ENCODE measurements at places on chromosomes 12 and 14.

GRCh38 chr12:12378616-12379015 lies 21.7 kb downstream of the BORCS5 start:
- DNase-seq: no peak

- DNase-seq: no peak
These were observed 458.3 kb downstream of the ETNK1 start for GRCh38 chr12:23083267-23083666.

DNA sequence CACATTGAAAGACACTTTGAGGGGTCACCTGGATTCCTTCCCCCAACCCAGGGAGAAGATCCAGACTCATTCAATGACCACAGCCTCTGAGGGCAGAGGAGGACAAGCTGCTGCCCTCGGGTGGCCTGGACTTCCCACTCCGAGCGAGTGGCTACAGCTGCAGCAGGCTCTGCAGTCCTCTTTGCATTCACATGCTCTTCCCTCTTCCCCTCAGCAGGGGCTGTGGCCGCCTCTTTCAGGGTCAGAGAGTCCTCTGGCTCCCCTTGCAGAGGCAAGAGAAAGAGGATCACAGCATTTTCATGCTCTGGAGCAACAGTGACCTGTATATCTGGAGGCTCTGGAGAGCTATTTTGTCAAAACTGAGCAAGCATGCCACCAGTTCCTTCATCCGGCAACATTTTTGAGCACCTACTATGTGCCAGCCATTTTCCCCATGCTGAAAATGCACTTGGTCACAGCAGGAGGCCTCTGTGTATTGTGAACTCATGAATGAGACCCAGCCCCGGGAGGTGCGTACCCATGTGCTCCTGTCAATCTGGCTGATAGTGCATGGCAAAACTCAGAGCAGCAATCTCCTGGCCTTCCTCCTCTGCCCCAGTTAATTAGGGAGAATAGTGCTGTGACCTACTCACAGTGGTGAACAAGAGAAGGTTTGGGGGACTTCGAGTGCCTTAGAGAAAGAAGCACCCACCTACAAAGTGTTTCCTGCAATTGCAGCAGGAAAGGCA lies 42.9 kb upstream of the KCNA5 start:
- no peak for DNase-seq

GRCh38 chr12:2244013-2244861 lies 191.4 kb downstream of the CACNA1C start:
- DNase-seq: no peak

DNA sequence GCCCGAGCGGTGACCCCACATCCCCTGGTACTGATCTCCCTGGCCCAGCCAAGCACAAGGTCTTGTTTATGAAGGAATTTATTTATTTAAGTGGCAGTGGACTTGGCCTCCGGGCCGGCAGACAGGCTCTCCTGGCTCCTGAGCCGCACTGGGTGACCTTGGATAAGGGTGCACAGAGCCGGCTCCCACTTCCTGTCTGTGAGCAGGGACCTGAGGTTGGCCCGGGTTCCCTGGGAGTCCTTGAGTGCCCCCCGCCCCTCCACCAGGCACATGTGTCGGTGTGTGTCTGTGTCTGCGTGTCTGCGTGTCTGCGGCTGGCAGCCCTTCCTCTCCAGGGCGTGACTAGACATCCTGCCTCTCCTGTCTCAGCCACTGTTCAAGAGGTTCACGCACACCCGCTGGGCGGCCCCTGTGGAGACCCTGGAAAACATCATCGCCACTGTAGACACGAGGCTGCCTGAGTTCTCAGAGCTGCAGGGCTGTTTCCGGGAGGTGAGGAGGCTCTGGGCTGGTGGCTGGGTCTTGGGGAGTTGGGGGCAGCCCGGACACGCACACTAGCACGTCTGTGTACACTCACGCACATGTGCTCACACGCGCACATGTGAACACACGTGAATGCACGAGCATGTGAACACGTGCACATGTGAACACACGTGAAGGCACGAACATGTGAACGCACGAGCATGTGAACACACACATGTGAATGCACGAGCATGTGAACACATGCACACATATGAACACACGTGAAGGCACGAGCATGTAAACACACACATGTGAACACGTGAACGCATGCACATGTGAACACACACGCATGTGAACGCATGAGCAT lies 9.3 kb downstream of the TNFAIP2 start:
- DNase-seq: no peak

DNA sequence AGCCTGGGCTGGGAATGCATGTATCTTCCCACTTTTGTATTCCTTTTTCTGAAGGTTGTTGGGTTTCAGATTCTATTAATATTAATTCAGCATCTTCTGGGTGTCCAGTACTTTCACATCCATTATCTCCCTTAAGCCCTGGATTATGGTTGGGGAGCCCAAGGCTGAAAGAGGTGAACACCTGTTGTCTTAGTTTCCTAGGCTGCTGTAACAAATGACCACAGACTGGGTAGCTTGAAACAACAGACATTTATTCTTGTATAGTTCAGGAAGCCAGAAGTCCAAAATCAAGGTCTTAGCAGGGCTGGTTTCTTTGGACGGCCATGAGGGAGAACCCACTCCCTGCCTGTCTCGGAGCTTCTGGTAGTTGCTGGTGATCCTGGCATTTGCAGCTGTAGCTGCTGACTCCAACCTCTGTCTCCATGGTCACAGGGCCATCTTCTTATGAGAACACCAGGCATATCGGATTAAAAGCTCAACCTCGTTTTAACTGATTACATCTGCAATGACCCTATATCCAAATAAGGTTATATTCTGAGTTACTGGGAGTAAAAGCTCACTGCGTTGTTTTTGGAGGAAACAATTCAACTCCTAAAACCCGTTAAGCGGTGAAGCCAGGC lies 68.2 kb upstream of the CLMN start:
- DNase-seq: no peak

GRCh38 chr14:99468081-99468480 lies 12.6 kb downstream of the SETD3 start:
- DNase-seq: no peak

DNA sequence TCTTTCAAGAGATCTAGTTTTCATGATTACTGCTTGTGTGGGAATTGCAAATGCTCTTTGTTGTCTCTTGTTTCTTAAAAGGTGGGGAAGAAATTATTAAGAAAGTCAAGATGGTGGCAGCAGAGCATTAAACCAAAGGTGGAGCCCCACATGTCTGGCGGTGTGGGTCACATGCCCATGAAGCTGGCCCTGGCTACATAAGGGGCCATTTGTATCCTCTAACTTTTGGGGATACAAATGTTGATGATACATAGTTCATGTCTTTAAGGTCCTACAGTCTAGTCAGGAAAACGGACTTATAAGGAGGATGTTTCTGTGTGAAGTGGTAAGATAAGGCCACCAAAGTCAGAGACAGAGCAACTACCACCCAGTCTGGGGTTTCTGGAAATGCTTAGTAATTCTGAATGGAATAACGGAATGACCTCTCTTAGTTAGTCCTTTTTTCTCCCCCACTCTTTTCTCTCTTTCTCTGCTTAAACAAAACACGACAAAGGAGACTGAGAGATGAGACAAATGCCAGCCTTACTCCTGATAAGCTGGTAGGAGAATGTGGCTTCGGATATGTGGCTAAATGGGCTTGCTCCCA lies 39.9 kb upstream of the PTHLH start:
- no peak for DNase-seq

- DNase-seq: no peak
These were observed 78.2 kb downstream of the HMGA2 start for GRCh38 chr12:65902500-65902899.

DNA sequence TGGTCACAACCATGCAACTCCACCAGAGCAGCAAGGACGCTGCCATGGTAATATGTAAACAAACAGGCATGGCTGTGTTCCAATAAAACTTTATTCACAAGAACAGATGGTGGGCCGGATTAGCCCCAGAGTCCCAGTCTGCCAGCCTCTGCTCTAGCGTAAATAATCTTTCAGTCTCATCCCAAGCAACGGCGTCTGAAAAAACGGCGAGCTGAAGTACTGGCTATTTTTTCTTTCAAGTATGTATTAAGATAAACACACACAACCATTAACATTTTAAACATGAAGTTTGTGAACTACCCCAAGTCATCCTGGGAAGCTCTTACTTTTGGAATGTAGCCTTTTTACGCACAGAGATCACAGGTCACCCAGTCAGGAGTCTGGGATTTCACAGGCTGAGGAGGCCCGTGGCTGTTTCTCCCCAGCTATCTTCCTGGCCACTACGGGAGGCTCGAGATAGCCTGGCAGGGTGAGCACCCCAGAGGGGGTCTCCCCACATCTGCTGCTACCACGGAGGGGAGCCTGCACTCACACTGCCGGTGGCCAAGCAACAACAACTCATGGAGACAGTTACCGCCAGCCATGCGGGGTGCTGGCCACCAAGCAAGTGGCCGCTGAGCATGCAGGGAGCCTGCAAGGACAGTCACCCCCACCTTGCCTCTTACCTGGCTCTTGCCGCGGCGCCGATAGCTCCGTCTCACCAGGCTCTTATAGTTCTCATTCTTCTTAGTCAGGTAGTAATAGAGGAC lies 124.6 kb downstream of the RFLNA start:
- DNase-seq: no peak

DNA sequence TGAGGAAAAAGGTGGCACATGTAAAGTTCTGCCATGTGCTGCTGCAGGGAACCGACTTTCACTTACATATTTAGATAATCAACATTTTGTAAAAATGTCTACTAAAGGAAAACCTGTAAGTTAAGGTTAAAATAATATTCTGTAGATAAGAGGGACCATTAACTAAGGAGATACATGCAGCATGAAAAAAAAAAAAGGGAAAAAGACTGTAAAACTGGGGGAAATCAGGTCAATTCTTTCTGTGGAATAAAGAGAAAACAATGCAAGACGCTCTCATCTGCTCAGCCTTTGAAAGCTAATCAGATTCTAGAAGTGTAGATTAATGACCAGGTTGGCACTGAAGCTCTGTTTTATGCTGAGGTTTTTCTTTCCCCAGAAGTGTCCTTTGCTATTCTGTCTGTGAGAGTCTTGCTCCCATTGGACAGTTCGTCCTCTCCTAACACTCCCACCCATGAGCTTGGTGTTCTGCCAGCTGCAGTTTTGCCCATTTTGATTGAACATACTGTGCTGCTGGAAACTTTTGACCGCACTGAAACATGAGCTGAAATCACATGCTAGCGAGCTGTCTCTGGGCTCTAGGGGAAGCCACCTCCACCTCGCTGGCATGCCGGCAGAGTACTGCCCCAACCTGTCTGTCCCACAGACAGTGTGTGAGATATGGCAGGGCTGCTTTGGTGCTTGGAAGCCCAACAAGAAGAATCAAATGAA lies 39.7 kb downstream of the PPTC7 start:
- peak; percentile 53 for DNase-seq

GRCh38 chr14:93084866-93085857 lies 30.6 kb downstream of the ITPK1 start:
- DNase-seq: no peak

DNA sequence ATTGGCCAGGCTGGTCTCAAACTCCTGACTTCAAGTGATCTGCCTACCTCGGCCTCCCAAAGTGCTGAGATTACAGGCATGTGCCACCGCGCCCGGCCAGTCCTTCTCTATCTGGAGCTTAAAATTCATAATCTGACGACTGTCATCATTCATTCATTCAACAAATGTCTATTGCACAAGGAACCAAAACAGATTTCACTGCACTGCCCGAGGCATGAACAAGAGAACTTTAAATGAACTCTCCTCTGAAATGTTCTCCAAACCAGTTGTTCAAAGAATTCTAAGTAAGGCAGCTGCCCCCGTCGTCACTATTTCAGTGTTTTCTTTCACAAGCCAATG lies 44.8 kb upstream of the METAP2 start:
- no peak for DNase-seq

DNA sequence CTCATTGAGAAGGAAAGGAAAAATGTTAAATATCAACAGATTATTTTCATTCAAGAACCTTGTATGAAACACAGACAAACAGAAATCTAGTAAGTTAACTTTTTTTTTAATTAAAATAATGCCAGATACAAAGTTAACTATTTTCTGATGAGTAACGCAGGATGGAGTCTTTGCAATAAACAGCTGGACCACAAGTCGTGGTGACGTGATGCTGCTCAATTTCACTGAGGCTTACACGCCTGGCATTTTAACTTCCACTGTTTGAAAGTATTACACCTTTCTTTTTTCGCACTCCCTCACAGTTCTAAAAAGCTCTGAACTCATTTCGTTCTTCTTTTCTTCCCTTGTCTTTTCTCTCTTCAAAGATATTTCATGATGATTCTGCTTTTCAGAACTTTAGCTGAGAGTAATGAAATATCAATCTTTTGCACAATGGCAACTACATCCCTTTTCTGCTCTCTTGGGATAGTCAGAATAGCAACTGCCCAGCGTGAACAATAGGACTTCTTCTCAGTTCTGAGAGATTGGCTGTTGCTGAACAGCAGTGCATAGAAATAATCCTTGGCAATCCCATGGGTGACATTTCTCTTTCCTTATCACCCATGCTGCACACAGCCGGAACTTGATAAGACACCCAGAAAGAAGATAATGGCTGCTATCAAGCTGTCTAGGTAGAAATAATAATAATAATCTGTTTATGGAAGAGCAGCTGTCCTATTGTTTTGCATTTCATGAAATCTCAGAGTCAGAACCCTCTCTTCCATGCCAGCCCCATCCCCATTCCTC lies 160.5 kb downstream of the BTG1 start:
- DNase-seq: peak; percentile 21

DNA sequence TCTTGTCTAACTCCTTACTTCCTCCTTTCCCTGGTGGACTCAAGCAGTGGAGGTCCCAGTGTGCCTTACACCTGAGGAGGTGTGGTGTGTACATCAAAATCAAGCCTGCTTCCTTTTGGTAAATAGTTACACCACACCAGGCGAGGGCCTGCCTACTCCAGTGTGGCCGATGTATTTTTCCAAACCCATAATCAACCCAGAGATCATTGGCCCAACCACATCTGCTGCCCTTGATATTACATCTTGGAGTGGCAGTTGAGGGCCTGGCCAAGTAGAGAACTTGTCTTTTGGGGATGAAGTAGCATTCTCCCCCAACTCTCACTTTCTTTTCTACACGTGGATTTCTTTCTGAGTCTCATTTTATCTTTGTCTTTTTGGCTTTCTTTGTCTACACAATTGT lies 187.4 kb downstream of the EFCAB11 start:
- no peak for DNase-seq

GRCh38 chr12:117208206-117208605 lies 17.9 kb upstream of the FBXO21 start:
- DNase-seq: no peak

- no peak for DNase-seq
These were observed 11.7 kb upstream of the RIPK3 start for GRCh38 chr14:24351517-24351916.

DNA sequence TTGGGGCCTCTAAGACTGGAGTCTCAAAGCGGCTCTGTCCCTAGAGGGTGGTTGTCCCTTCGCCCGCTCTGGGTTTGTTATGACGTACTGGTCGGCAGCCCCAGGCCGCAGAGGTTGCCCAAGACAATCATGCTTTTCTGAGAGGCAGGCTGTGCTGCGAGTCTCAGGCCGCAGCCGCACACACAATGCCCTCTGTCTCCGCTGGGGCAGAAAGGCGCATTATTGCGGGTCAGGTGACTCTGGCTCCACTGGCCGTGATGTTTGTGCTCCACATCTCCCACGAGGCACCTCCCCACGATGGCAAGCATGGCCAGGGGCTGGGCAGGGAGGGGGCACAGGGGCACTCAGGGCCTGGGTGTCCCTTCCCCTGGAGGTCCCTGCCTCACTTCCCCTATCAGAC lies 21.0 kb upstream of the PLEKHG3 start:
- DNase-seq: peak; percentile 93

Measured in midbrain (tissue), 1 donor.